ENCODE measurements at places on chromosomes 13 and 19.

DNA sequence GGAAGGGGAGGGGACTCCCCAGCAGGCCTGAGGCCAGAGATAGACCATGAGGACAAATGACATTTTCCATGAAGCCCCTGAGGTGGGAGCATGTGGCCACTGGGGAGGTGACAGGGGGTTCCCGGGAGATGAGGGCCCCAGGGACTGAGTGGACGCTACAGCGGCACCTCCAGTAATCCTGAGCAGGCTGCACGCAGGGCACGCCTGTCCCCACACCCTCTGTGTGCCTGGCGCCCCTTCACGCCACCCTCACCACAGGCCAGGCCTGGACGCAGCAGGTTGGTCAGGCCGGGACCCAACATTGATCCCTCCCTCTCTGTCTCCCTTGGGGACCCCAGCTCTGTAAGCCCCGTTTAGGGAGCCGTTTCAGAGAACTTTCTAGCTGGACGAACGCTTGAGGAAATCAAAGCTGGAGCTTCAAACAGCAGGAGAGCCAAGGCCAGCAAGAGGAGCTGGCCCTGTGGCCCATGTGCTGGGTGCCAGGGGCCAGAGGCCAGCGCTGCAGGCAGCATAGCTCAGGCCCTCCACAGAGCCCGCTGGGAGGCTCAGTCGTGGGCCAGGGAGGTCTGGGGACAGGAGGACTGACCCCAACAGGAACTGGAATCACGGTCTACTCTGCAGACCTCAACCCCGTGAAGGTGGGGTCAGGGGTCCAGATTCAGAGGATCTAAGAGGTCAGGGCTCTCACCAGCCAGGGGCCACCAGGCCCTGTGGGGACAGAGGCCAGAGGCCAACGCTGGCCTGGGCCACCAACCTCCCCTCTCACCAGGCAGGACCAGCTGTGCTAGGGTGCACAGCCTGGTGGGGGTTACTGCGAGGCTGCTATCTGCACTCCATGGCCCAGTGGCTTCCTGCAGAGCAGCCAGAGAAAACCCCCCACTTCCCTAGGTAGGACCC, 14.6 kb downstream of the LSM4 start:
- DNase-seq: no peak

GRCh38 chr13:67227131-67227983, 2.8 kb downstream of the PCDH9 start:
- DNase-seq: no peak

DNA sequence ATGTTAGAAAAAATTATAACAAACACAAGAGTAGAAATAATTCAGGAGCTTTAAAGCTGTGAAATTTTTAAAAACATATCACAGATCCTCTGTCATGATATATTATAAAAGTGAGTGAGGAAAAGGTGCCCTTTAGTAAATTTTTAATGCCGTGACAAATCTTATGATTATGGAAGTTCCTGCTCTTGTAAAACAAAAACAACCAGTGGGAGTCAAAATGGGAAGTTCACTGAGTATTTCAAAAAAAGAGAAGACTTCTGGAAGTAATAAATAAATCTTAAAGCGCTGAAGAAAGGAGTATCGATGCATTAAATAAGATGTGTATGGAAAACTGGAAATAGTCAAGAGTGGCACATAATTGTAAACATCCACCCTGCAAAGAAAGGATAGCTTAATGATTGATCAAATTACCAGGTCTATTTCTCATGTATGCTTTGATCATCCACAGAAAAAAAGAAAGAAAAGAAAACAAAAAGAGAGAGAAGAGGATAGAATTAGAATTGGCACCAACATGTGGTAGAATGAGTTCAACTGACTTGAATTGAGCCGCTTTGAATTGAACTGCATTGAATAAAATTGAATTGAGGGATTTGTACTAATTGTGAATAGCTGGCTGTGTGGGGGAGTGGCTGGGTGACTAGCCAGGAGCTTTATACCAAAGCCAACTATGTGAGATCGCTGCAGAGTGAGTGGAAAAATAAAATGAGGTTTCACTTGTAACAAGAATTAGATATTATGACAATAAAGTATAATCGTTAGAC, 647.6 kb upstream of the SPRY2 start:
- DNase-seq: no peak

DNA sequence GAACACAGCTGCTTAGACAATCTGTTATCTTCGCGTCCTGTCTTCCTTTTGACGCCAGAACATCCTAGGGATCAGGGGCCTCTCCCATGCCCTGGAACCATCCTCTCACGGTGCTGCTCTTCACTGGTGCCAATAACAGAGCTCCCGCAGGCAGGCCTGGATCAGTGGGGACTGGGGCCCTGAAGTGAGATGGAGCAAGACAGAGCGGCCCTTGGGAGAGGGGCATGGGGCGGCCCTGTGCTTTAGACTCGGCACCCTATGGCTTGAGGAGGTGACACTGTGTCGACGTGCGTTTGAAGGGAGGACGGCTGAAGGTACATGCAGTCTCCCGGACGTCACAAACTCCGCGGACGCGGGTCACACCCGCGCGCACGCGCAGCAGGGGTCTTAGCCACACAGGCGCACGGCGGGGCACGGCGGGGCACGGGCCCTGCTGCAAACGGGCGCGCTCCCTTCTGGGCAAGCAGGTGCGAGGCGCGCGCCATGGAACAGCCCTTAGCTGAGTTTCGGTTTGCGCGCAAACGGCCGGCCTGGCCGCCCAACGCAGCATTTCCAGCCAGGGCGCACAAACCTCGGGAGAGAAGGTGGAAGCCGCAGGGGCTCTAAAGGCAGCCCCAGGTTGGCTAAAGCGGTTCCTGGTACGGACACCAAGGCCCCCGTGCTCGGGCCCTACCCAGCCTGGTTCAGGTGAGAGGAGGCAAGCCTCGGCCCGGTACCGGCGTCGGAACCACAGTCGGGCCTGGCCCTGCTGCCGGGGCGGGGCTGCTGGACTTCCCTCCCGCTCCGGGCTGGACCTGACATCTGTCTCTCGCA, 16.5 kb upstream of the RNF17 start:
- DNase-seq: no peak

DNA sequence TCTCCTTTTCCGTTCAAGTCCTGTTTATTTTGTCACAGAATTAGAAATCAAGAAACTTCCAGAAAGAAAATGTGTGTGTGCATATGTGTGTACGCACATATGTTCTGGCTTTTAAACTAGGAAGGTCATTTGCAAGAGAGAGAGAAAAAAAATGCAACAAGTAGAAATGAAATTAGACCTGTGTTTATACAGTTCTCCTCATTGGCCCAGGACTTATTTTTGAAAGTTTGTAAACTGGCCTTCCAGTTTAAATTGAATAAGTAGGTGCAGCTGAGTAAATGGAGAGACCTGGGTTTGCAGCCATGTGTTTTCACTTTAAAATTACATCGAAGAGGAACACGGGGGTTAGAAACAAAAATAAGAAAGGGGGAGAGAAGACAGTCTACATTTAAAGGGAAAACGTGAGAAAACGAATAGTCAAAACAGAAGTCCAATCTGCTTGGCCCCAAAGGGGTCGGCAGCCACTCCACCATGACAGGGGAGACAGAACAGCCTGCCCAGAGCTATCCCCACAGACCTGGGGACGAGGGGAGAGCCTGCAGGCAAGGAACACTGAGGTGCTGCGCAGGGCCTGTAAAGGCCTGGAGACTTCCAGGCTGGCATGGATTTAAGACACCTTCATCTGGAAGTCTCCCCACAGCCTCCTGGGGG, 216.8 kb upstream of the MAB21L1 start:
- DNase-seq: no peak

DNA sequence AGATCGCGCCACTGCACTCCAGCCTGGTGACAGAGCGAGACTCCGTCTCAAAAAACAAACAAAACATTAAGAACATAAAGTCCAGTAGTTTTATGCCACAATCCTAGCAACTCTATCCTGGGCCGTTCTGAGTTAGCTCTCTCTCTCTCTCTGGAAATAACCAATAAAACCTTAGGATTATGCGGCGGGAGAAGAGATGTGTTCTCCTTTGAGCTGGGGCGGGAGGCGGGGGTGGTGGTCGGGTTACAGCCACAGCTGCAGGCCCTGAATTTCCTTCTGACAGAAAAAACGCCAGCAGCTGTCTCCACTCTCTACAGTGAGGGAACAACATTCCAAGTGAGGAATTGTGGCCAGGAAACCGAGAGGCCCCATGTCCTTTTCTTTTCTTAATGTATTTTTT, 9.1 kb upstream of the PNMA8A start:
- DNase-seq: no peak

DNA sequence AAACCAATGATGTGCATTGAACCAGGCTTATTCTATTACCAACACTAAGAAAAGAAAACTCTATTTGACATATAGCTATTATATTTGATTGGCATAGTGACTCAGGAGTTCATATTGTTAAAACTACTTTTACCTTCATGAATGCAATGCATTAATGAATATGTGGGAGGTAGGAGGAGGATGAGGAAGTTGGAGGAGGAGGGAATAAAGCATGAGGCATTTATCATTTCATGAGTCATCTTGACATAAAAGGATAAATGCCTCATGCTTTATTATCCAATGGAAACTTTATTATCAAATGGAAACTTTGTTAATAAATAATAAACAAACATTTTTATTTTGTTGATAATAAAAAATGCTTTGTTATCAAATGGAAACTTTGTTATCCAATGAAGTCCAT, 116.5 kb downstream of the SPRY2 start:
- no peak for DNase-seq

- DNase-seq: peak; percentile 38
These were observed 20.9 kb downstream of the COG6 start for GRCh38 chr13:39676315-39676876.

DNA sequence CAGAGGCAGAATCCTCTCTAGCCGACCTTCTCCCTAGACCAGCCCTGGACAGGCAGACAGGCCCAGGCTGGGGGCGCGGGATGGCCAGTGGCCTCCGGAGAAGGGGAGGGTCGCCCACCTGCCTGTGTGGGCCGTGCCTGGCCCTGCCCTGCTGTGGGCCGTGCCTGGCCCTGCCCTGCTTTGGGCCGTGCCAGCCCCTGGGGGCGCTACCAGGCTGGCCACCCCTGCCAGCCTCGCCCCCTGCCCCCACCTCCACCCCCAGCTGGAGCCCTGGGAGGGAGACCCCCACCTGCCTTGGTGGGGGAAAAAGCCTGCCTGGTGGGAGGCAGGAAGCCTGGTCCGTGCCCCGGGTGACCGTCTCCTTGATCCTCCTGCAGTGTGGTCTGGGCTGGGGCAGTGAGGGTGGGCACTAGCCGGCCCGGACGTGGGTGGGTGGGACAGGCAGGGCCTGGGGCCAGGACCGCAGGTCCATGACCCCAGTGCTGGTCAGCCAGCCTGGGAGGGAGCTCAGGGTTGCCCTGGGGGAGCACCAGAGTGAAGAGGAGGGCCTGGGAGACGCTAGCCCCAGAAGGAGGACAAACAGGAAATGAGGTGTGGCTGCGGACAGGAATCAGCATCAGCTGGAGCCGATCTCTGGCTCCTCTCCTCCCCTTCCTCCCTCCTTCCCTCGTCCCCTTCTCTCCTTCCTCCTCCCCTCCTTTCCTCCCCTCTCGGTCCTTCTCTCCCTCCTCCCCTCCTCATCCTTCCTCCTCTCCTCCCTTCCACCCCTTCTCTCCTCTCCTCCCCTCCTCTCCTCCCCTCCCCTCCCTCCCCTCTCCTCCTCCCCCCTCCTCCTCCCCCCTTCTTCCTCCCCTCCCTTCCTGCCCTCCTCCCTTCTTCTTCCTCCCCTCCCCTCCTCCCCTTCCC, 5.1 kb upstream of the MKNK2 start:
- DNase-seq: no peak

DNA sequence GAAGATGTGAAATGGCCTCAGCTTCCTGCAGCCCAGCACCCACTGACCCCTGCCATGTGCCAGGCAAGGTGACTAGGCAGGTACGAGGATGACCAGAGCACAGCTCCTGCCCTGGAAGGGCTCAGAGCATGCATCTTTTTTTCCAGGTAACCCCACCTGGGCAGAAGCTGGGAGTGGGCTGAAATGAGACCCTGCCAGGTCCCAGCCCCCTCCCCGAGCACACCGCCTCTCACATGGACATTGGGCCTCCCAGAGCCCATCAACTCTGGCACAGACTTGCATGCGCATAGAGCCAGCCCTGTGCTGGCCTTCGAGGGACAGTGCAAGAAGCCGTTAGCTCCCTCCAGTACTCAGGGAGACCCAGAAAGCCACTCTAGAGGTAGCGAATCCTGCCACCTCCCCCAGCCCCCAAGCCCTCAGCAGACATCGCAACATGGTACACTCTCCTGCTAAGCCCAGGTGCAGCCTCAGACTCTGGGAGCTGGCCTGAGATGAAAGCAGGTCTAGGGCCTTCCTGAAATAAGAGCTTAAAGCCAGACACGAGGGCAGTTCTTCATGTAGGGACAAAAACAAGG, 8.9 kb upstream of the VSTM2B start:
- DNase-seq: no peak

DNA sequence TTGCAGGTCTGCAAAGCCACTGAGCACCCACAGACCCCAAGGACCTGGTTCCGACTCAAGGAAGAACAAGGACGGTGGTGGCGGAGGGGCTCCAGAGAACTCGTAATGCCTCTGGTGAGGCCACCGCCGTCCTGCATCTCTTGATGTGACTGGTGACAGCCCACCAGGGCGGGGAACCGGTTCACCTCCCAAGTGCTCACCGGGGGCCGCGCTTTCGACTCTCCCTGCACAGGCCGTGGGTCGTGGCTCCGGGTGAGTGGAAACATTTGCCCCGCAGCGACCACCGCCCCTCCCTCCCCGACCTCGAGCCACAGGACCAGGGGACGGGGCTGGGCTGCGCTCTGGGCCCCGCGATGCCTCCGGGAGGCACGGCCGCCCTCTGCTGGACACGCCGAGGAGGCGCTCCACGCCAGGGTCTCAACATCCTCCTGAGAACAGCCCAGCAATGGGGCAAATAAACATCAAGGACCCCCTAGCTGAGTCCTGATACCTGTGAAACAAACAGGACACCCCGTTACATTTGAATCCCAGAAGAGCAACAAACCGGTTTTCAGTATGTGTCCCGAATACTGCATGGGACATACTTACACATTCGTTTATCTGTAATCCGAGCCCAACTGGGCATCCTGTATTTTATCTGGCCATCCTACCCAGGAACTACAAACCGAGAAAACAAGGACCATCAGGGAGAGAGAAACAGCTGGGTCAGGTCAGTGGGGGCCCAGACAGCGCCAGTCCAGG, 3.9 kb upstream of the PLPP2 start:
- no peak for DNase-seq

GRCh38 chr19:51325161-51325976, 13.9 kb downstream of the IGLON5 start:
- DNase-seq: peak; percentile 10

- DNase-seq: no peak
These were observed 66.6 kb downstream of the SPRYD7 start for GRCh38 chr13:49869519-49869918.
